Naive thymus-derived CD8-positive, alpha-beta T cell (primary cell): ENCODE measurements at places on chromosomes 12 and 14.

- peak overlapping the region; percentile 81 for H3K4me3 ChIP-seq
- H3K27ac ChIP-seq = no peak overlapping the region
- H3K36me3 ChIP-seq = no peaks in the 10 kb centered on the region
These were observed 1.9 kb downstream of the ARHGEF40 start for GRCh38 chr14:21072031-21072473.

- H3K27me3 ChIP-seq = no peaks in the 10 kb centered on the region
- peaks cover 8% of the 10 kb centered on the region for H3K4me1 ChIP-seq
- peaks cover 2% of the 10 kb centered on the region for H3K36me3 ChIP-seq
- H3K27ac ChIP-seq = peak overlapping the region; percentile 50
- DNase-seq = no peak
These were observed 81.6 kb downstream of the PTGER2 start for GRCh38 chr14:52395728-52396127.

- no peak overlapping the region for H3K27ac ChIP-seq
- H3K27me3 ChIP-seq = no peaks in the 10 kb centered on the region
- H3K4me1 ChIP-seq = no peaks in the 10 kb centered on the region
These were observed 71.0 kb downstream of the TRAFD1 start for GRCh38 chr12:112196196-112196875.

DNA sequence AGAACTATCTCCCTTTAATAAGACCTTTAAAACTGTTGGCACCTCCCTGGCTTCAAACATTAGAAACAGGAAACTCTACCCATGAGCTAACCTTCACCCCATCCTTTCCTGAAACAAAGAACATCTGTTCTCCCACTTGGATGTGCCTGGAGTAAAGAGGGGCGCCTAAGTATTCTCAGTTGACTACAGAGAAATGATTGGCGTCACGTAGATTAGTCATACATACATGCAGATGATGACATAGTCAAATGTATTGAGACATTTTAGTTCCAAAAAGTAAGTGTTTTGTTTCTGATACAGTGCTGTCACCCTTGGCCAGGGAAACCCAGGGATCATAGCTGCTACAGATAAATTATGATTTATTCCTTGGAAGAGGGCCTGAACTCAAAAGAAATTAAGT is 260.0 kb upstream of the PLEKHG7 start:
- peaks cover 17% of the 10 kb centered on the region for H3K4me1 ChIP-seq
- no peaks in the 10 kb centered on the region for H3K27me3 ChIP-seq
- no peak for DNase-seq

GRCh38 chr14:21098076-21098891 is at the start of gene ZNF219:
Gene ZNF219 (minus strand): TSS chr14:21098655. CDS start chr14:21093591, 5,064 bp downstream.
- peak within 1 kb of the TSS; percentile 78 for H3K4me3 ChIP-seq
- DNase-seq = no peak
- H3K4me1 ChIP-seq = peaks cover 27% of the 10 kb centered on the region
- H3K36me3 ChIP-seq = no peaks in the 10 kb centered on the region
- no peaks in the 10 kb centered on the region for H3K27me3 ChIP-seq
- peak within 1 kb of the TSS; percentile 90 for H3K27ac ChIP-seq

DNA sequence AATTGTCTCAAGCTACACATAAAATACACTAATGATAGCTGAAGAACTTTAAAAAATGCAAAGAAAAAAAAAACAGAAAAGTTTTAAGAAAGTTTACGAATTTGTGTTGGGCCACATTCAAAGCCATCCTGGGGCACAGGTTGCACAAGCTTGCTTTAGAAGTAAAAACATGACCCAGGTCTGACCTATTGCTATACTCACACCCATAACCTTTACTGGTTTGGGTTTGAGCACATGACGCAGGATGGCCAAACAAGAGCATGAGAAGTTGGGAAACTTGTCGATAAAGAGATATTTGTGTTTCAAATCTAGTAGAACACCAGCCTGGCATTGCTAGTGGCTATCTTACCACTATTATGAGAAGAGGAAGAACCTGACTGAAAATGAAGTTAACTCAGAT is 143.7 kb downstream of the NOVA1 start:
- H3K4me1 ChIP-seq = no peaks in the 10 kb centered on the region
- no peak for DNase-seq
- no peaks in the 10 kb centered on the region for H3K27me3 ChIP-seq
- H3K27ac ChIP-seq = no peak overlapping the region
- H3K36me3 ChIP-seq = no peaks in the 10 kb centered on the region
- no peak overlapping the region for H3K4me3 ChIP-seq

DNA sequence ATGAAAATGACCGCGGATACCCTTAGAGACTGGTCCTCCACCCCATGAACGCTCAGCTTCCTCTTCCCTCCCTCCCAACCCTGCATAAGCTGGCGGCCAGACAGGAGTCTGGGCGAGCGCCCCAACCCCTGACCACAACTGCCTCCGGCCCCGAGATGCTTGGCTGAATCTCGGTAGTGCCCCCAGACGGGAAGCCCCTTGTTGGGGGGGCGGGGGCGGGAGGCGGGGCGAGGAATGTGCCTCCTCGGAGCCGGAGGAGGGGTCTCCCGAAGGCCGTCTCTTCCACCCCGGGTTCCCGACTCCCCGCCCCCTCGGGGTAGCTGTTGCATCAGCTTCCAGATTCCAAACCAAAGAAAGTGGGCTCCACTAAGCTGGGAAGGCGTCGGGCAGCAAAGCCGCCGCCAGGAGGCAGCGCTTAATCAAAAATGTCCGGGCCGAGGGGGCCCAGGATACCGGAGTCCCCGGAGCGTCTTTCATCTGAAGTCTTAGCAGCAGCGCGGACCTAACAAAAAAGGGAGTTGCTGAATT is 7.1 kb upstream of the MRPL52 start:
- peak overlapping the region; percentile 80 for H3K4me3 ChIP-seq
- H3K36me3 ChIP-seq = no peaks in the 10 kb centered on the region
- H3K27me3 ChIP-seq = peaks cover 6% of the 10 kb centered on the region
- DNase-seq = peak; percentile 67
- H3K27ac ChIP-seq = no peak overlapping the region

DNA sequence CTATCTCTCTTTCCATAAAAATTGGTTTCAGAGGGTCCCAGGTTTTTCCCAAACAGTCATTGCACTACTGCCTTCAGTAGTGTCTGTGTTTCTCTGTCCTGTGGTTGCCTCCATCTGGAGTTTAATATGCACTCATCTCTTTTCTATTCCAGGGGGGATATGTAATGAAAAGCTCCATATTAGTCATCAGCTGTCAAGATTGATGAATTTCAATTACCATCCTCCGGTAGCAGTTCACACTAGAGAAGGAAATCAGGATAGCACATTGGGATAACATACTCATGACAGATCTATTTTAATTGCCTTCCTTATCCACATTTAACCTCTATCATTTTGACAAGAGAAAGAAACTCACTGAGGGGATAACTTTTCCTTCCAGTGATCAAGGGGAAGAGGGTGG is 589.0 kb upstream of the SEL1L start:
- no peak overlapping the region for H3K27ac ChIP-seq
- H3K36me3 ChIP-seq = no peaks in the 10 kb centered on the region
- no peak overlapping the region for H3K4me3 ChIP-seq
- H3K4me1 ChIP-seq = no peaks in the 10 kb centered on the region
- H3K27me3 ChIP-seq = no peaks in the 10 kb centered on the region

DNA sequence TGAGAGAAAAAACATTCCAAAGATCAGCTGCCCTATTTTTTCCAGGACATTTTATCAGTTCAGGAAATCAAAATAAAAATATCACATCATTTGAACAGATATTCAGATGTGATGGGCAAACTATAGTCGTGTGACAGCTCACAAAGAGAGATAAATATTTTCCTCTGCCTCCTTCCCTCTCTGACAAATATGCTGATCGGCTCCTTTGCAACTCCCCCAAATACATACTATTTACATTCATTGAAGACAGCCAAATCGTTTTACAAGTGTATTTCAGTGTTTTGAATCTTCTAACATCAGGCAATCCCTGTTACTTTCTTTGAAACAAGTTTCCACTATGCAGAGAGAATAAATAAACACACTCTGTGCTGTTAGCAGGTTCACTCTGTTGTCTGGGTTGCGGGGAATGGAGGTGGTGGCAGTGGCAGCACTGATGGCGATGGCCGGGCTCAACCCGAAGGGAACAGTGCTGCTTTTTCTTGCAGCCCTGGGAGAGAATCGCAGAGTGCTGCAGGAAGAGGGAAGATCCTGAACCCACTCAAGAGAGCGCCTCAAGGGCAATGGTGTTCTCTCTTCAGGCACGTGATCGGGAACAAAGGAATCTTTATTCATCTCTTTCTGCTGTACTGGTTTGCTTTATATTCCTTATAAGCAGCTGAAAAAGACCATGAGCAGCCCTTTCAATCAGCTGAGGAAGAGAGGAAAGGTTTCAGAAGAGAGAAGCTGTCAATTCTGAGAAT is 142.5 kb downstream of the PHLDA1 start:
- no peaks in the 10 kb centered on the region for H3K36me3 ChIP-seq
- H3K27me3 ChIP-seq = peaks cover 14% of the 10 kb centered on the region
- no peaks in the 10 kb centered on the region for H3K4me1 ChIP-seq

- H3K4me1 ChIP-seq = no peaks in the 10 kb centered on the region
- DNase-seq = no peak
- peaks cover 10% of the 10 kb centered on the region for H3K27me3 ChIP-seq
- H3K27ac ChIP-seq = no peak overlapping the region
These were observed 85.9 kb downstream of the TTC8 start for GRCh38 chr14:88910386-88910785.

GRCh38 chr14:61470261-61470960 is 149.0 kb downstream of the PRKCH start:
- H3K4me3 ChIP-seq = peak overlapping the region; percentile 81
- peak overlapping the region; percentile 96 for H3K27ac ChIP-seq
- no peaks in the 10 kb centered on the region for H3K27me3 ChIP-seq
- H3K36me3 ChIP-seq = peaks cover 11% of the 10 kb centered on the region

- H3K27me3 ChIP-seq = no peaks in the 10 kb centered on the region
- H3K36me3 ChIP-seq = no peaks in the 10 kb centered on the region
- H3K4me3 ChIP-seq = no peak overlapping the region
- H3K27ac ChIP-seq = no peak overlapping the region
- H3K4me1 ChIP-seq = no peaks in the 10 kb centered on the region
- no peak for DNase-seq
These were observed 513.4 kb upstream of the FLRT2 start for GRCh38 chr14:85016496-85016895.

GRCh38 chr14:77275041-77275580 is 4.1 kb upstream of the NGB start:
- no peak for DNase-seq
- no peaks in the 10 kb centered on the region for H3K36me3 ChIP-seq
- H3K27ac ChIP-seq = no peak overlapping the region
- H3K4me1 ChIP-seq = no peaks in the 10 kb centered on the region
- no peak overlapping the region for H3K4me3 ChIP-seq

DNA sequence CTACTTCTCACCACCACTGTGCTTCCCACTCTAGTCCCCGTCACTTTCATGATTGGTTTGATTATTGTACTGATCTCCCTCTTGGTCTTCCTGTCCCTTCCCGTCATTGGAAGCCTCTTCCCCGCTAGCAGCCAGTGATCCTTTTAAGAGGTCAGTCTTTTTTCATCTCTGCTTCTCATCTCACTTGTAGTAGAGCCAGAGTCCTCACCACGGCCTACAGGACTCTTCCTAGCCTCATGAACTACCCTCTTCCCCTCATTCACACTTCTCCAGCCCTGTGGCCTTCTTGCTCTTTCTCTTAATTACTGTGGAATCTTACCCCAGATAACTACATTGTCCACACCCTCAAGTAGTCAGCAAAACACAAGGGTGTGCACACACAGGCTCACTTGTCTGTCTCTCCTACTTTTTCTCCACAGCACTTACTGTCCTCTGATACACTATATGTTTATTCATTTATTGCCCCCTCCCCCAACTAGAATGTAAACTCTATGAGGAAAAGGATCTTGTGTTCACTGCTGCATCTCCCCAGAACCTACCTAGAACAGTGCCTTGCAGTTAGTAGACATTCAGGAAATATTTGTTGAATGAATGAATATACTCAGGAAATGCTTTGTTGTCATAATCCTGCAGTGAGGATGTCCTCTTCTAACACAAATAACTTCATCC is 66.3 kb downstream of the CKB start:
- no peaks in the 10 kb centered on the region for H3K27me3 ChIP-seq
- peaks cover 41% of the 10 kb centered on the region for H3K4me1 ChIP-seq
- DNase-seq = no peak
- peaks cover 64% of the 10 kb centered on the region for H3K36me3 ChIP-seq
- H3K27ac ChIP-seq = peak overlapping the region; percentile 61
